Colonic mucosa (tissue), 4 donors: ENCODE measurements at places on chromosomes 13 and 19. TPM values are rescaled to one million over a fixed set of nuclear protein-coding genes. Genes with fewer than 3 reads are reported as not detected.

NDUFA11 gene
- total RNA-seq: 228 TPM

ZNF223 gene
- total RNA-seq: 5.1 TPM

TSHZ3 gene
- total RNA-seq: 5.1 TPM

ADM5 gene
- 2.0 TPM for total RNA-seq

SWSAP1 gene
- 4.6 TPM for total RNA-seq

TJP3 gene
- 296 TPM for total RNA-seq

MEF2B gene
- total RNA-seq: 1.5 TPM

- no peaks in the 10 kb centered on the region for H3K4me1 ChIP-seq
- no peak overlapping the region for H3K27ac ChIP-seq
- no peaks in the 10 kb centered on the region for H3K36me3 ChIP-seq
- no peaks in the 10 kb centered on the region for H3K27me3 ChIP-seq
- DNase-seq: no peak
Observed at GRCh38 chr13:84934911-84935310, 864.3 kb downstream of the SLITRK6 start.

- H3K27me3 ChIP-seq: no peaks in the 10 kb centered on the region
- no peak overlapping the region for H3K27ac ChIP-seq
- no peak overlapping the region for H3K4me3 ChIP-seq
- H3K36me3 ChIP-seq: no peaks in the 10 kb centered on the region
- DNase-seq: no peak
Observed at GRCh38 chr13:42011601-42012350, 36.7 kb upstream of the DGKH start.

- no peaks in the 10 kb centered on the region for H3K36me3 ChIP-seq
- no peaks in the 10 kb centered on the region for H3K4me1 ChIP-seq
- no peak overlapping the region for H3K4me3 ChIP-seq
- H3K27ac ChIP-seq: no peak overlapping the region
Observed at GRCh38 chr13:19952850-19953249, 5.7 kb upstream of the ZMYM2 start.

- H3K36me3 ChIP-seq: no peaks in the 10 kb centered on the region
- H3K27me3 ChIP-seq: no peaks in the 10 kb centered on the region
- DNase-seq: no peak
- no peak overlapping the region for H3K4me3 ChIP-seq
- H3K27ac ChIP-seq: no peak overlapping the region
Observed at GRCh38 chr19:44498988-44499387, 1.3 kb downstream of the ZNF180 start.

GRCh38 chr19:41707502-41707812, 969 bp upstream of the CEACAM5 start:
- H3K4me1 ChIP-seq: peaks cover 7% of the 10 kb centered on the region
- H3K27ac ChIP-seq: peak overlapping the region; percentile 75
- peak; percentile 61 for DNase-seq
- no peaks in the 10 kb centered on the region for H3K27me3 ChIP-seq

GRCh38 chr13:109699628-109700071, 86.7 kb downstream of the IRS2 start:
- no peaks in the 10 kb centered on the region for H3K36me3 ChIP-seq
- no peaks in the 10 kb centered on the region for H3K27me3 ChIP-seq
- no peak for DNase-seq
- no peak overlapping the region for H3K4me3 ChIP-seq

- DNase-seq: no peak
- no peaks in the 10 kb centered on the region for H3K27me3 ChIP-seq
- H3K36me3 ChIP-seq: no peaks in the 10 kb centered on the region
- no peak overlapping the region for H3K27ac ChIP-seq
Observed at GRCh38 chr13:24008679-24009078, 111.4 kb upstream of the C1QTNF9B start.

GRCh38 chr13:110826861-110827672, 87.8 kb downstream of the ANKRD10 start:
- no peaks in the 10 kb centered on the region for H3K4me1 ChIP-seq
- H3K4me3 ChIP-seq: no peak overlapping the region
- H3K27ac ChIP-seq: no peak overlapping the region
- H3K36me3 ChIP-seq: no peaks in the 10 kb centered on the region

- no peaks in the 10 kb centered on the region for H3K27me3 ChIP-seq
- DNase-seq: no peak
- no peak overlapping the region for H3K4me3 ChIP-seq
Observed at GRCh38 chr19:40081411-40081810, 9.3 kb downstream of the ZNF780A start.

GRCh38 chr19:12784871-12785430, 6.3 kb upstream of the JUNB start:
- H3K27me3 ChIP-seq: no peaks in the 10 kb centered on the region
- H3K4me1 ChIP-seq: peaks cover 35% of the 10 kb centered on the region
- H3K4me3 ChIP-seq: no peak overlapping the region
- H3K27ac ChIP-seq: peak overlapping the region; percentile 100
- DNase-seq: no peak
- H3K36me3 ChIP-seq: no peaks in the 10 kb centered on the region

- H3K27me3 ChIP-seq: no peaks in the 10 kb centered on the region
- peaks cover 31% of the 10 kb centered on the region for H3K36me3 ChIP-seq
- H3K27ac ChIP-seq: no peak overlapping the region
- no peak for DNase-seq
Observed at GRCh38 chr19:48470856-48471255, 1.7 kb downstream of the CYTH2 start.

DNA sequence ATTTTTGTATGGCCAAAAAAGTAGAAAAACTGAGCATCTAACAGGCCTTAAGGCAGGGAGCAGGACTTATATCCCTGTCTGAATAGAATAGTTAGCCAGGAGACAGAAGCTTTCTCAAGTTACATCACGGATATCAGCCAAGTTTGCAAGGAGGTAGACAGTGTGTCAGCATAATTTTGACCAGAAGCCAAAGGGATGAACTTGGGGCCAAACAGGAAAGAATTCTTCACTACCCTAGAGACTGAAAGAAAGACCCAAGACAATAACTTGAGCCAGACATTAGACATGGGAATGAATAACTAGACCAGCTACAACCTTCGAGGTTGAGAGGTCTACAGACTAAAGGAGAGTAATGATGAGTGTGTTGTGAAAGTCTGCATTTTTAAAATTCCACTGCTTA, 48.1 kb upstream of the PCDH9 start:
- no peaks in the 10 kb centered on the region for H3K36me3 ChIP-seq
- H3K27me3 ChIP-seq: no peaks in the 10 kb centered on the region
- H3K4me1 ChIP-seq: no peaks in the 10 kb centered on the region
- H3K4me3 ChIP-seq: no peak overlapping the region

- peak overlapping the region; percentile 79 for H3K4me3 ChIP-seq
- H3K27ac ChIP-seq: peak overlapping the region; percentile 99
- H3K4me1 ChIP-seq: peaks cover 12% of the 10 kb centered on the region
- no peaks in the 10 kb centered on the region for H3K27me3 ChIP-seq
- no peaks in the 10 kb centered on the region for H3K36me3 ChIP-seq
Observed at GRCh38 chr13:30615866-30616541, 1.7 kb upstream of the USPL1 start.

DNA sequence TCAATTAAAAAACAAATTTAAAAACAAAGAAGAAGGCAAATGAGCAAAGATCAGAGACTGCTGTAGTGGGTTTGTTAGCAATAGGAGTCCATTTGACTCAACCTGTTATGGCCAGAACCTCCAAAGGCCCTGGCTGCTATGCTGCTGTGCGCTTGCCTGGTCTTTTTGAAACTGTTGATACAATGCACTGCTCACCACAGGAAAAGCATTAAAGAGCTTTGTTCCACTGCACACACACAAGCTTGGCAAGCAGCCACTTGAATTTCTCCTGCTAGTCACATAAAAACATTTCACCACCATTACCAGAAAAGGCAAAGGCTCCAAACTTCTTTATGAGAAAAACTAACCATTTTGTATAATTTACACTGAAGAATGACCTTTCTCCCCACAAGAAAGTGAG, 132.2 kb downstream of the FREM2 start:
- H3K36me3 ChIP-seq: no peaks in the 10 kb centered on the region
- no peaks in the 10 kb centered on the region for H3K27me3 ChIP-seq
- DNase-seq: no peak
- H3K4me1 ChIP-seq: no peaks in the 10 kb centered on the region
